Posterior cingulate gyrus (tissue), 11 donors: ENCODE measurements at places on chromosomes 6 and 20.

- no peak for DNase-seq
Observed at GRCh38 chr6:87824958-87825491, 123.0 kb upstream of the AKIRIN2 start.

DNA sequence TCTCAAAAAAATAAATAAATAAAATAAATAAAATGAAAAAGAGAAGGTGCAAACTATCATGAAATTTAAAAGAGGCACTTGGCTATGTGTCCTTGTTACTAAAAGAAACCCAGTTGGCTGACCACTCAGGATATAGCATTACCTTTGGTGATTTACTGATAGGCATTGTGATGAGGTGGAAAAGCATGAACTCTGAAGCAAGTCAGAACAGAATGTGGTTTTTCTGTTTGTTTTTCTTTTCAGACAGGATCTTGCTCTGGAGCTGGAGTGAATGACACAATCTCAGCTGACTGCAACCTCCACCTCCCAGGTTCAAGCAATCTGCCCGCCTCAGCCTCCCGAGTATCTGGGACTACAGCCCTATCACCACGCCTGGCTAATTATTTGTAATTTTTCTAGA is 31.9 kb downstream of the ZNF184 start:
- no peak for DNase-seq

- DNase-seq = no peak
Observed at GRCh38 chr6:146258206-146258605, 229.3 kb downstream of the GRM1 start.

- no peak for DNase-seq
Observed at GRCh38 chr6:47733879-47734558, 35.6 kb downstream of the ADGRF4 start.

DNA sequence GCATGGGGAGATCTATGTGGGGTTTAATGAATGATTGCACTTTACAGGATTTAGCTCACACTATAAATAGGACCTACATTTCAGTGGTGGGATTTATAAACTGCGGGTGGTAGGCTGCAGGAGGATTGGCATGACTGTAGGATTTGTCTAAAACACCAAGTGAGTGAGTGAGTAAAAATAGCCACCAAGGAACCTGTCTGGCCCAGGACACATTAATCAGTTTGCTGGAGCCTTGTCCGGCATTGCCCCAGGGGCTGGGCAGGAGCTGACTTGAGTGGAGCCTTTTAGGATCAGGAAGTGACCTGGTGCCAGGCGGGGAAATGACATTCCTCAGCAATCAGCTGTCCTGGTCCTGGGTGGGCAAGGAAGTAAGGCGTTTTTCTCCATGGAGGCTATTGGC is 278.7 kb upstream of the PRND start:
- DNase-seq = no peak

- DNase-seq = no peak
Observed at GRCh38 chr6:142827991-142828390, 117.0 kb downstream of the HIVEP2 start.

DNA sequence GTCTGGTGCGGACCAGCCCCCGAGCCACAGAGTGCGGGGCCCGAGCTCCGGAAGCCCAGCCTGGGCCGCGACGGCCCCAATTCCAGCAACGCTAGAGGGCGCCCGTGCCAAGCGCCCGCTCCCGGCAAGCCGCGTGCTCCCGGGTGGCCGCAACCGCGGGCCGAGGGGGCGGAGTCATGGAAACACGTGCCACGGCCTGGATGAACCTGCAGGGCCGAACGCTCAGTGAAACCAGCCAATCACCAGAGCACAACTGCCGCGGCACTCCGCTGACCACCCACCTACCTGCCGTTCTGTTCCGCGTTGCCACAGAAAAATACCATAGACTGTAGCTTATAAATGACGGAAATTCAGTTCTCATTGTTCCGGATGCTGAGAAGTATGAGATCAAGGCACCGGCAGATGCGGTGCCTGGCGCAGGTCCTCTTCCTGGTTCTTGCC is 85.7 kb upstream of the FOXC1 start:
- peak; percentile 92 for DNase-seq

- no peak for DNase-seq
Observed at GRCh38 chr6:33375143-33375671, 16.4 kb upstream of the KIFC1 start.

- DNase-seq = no peak
Observed at GRCh38 chr20:1862663-1863053, 32.5 kb upstream of the SIRPA start.

- no peak for DNase-seq
Observed at GRCh38 chr20:6870559-6870958, 103.1 kb downstream of the BMP2 start.

DNA sequence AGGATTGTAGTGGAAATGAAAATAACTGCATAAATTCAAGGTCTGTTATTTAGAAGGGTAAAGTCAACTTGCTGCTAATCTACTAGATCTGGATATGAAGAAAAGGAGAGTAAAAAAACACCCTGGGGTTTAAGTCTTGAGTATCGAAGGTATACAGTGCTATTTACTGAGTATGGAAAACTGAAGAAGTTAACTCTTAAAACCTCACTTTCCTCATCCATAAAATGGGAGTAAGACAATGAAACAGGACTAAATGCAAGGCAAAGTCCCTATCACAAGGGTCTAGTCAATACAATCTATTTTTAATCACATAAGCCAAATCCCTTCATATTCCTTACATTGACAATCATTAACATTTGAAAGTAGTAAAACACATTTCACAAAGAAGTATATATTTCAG is 2.2 kb downstream of the FBXO5 start:
- DNase-seq = no peak

DNA sequence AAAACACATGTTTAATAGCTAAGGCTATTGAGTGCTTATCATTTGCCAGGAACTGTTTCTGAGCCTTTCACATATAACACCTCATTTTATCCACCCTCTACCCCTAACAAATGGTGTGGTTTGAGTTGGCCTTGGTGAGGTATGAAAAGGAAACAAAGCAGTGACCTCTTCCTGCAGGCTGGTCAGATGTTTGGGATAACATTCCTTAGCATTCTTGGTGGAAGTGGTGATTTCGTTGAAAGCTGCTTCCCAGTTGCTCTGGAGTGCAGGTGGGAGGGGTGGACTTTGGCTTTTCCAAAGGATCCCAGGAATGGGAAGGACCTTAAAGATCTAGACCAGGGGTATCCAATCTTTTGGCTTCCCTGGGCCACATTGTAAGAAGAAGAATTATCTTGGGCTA is 41.3 kb downstream of the CARMIL1 start:
- no peak for DNase-seq

- DNase-seq = peak; percentile 16
Observed at GRCh38 chr6:116764961-116765841, at the start of gene FAM162B. Gene FAM162B (minus strand): TSS chr6:116765719. CDS start chr6:116765576, 143 bp downstream.

- no peak for DNase-seq
Observed at GRCh38 chr6:76701610-76702009, 629.1 kb upstream of the IMPG1 start.

GRCh38 chr20:10433014-10433622 is 904 bp downstream of the MKKS start:
- no peak for DNase-seq

GRCh38 chr6:166956444-166957086 is at the start of gene RNASET2:
Gene RNASET2 (minus strand): TSS chr6:166956550. CDS start chr6:166956182, 368 bp downstream.
- DNase-seq = peak; percentile 93

DNA sequence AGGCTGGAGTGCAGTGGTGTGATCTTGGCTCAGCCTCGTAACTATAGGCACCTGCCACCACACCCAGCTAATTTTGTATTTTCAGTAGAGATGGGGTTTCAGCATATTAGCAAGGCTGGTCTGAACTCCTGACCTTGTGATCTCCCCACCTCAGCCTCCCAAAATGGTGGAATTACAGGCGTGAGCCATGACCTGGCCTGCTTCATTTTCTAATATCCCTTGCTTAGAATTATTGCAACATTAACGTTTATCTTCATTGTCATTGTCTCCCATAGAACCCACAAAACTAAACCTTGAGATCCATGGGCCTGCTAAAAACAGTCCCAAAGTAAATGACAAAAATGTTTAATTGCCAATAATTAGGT is 6.1 kb downstream of the EEF1A1 start:
- no peak for DNase-seq
